ENCODE measurements at places on chromosomes 16 and 17.

DNA sequence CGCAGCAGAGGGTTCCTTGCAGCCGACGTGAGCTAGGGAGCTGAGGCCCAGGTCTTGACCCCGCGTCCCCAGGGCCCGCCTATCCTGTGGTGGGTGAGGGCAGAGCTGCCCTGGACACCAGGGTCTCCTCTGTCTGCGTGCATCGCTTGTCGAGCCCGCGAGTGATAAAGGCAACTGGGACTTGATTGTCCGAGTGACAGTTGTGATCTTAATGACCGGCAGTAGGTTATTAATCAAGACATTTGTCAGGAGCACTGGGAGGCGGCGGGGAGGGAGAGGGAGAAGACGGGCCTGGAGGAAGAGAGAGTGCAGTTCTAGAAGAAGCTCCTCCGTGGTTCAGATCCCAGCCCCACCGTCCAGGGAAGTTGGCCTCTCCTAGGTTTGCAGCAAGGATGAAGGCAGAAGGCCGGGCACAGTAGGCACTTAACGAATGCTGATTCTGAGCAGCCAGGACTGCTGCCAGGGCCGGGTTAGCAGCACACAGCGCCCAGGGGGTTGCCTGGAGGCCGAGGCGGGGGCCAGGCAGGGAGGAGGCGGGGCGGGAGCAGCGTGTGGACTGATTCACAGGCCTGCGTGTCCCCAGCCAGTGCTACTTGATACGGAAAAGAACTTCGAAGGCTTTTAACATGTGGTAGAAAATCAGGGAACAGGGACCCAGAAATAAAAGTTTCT is 11.3 kb upstream of the GSE1 start:
- DNase-seq = no peak

DNA sequence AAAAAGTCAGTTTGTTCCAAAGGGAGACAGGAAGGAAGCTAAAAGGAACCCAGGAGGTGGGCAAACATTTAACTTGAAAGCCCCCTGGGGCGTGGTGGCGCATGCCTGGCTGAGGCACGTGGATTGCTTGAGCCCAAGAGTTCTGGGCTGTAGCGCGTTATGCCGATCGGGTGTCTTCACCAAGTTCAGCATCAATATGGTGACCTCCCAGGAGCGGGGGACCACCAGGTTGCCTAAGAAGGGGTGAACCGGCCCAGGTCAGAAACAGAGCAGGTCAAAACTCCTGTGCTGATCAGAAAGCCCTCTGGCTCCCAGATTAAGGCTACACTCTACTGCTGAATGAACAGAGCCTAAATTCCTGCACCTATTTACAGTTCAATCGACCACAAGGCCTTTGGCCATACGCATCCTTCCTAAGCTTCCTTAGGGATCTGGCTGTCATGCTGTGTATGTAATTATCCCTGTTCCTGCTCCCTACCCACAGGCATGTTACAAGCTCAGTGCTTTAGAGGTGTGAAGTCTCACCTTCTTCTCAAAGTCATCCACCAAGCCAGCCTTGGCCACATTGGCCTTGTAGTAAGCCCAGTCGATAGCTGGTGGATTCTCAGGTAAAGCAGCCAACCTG is 5.0 kb downstream of the ATP5PD start:
- no peak for DNase-seq

DNA sequence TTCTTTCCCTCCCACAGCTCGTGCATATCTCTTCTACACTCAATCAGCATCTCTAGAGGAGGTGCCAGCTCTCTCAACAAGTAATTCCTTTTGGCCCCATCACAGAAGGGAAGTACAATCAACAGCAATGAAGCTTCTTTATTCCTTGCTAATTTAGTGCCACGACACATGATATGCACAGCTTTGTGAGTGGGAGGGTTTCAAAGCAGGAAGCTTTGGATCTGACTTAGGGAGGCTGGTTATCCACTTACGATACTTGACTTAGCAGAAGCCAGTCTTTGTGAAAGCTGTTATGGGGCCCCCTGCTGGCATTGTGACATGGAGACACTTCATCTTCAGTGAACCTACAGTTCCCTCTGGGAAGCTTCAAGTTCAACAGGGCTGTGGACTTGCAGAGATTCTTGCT is 81.0 kb downstream of the TMEM100 start:
- no peak for DNase-seq

- DNase-seq = no peak
Observed at GRCh38 chr16:85126705-85127378, 14.6 kb upstream of the CIBAR2 start.

- DNase-seq = no peak
Observed at GRCh38 chr17:76056882-76057281, 15.4 kb downstream of the SRP68 start.

- DNase-seq = no peak
Observed at GRCh38 chr17:59620518-59621259, 994 bp downstream of the CLTC start.

DNA sequence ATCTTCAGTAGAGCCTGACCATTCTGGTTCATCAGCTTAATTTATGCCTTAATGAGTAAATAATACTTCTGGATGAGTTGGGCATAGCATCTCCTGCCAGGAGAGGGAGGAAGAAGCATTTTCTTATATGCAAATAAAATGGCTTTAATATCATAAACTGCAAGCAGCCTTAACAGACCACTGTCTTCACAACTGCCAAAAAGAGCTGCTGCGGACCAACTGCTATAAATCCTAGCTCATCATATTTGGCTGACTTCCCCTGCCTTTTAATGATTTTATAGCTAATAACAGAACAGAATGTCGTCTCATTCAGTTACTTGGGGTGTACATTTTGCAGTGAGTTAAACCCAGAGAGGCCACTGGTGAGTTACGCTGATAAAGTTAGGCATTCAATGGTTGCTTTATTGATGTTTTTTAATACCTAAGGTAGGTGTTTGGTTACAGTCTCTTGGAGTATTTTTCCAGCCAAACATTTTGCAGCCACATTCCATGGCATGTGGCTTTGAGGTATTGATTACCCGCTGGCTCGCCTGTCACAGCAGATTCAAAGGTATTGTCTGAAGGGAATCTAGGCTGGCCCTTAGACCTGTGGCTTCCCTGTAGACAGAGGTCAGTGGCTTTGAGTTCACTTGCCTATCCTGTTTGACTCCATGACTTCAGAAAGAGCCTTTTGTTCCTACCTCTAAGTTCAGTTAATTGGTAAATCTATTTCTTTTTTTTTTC is 16.4 kb downstream of the FAM20A start:
- no peak for DNase-seq

DNA sequence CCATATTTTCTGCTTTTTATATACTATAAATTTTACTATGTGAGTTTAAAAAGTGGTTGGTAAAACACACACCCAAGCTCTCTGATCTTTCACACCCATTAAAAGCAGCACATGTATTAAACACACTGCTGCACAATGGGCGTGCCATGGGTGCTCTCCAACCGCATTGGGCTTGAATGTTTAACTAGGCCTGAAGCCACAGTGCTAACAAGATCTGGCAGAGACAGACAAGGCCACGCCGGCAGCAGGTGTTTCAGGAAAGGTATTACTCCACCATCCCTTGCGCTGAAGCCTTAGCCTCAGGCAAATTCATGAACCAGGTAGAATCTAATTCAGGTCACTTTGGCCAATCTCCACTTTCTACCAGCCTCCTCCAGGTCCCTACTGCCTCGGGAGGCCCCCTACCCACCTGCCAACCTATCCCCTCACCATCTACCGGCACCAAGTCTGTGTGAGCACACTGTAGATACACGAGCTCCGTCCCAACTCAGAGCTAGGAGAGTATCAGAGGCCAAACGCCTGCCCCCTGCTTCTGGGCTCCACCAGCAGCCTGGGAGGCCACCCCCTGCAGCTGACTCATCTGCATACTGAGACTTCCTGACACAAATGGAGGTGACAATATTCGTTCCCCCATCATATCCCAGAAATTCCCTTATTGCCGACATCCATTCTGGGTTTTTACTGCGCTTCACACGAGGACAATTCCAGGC is 95.0 kb downstream of the ADCY9 start:
- DNase-seq = no peak

DNA sequence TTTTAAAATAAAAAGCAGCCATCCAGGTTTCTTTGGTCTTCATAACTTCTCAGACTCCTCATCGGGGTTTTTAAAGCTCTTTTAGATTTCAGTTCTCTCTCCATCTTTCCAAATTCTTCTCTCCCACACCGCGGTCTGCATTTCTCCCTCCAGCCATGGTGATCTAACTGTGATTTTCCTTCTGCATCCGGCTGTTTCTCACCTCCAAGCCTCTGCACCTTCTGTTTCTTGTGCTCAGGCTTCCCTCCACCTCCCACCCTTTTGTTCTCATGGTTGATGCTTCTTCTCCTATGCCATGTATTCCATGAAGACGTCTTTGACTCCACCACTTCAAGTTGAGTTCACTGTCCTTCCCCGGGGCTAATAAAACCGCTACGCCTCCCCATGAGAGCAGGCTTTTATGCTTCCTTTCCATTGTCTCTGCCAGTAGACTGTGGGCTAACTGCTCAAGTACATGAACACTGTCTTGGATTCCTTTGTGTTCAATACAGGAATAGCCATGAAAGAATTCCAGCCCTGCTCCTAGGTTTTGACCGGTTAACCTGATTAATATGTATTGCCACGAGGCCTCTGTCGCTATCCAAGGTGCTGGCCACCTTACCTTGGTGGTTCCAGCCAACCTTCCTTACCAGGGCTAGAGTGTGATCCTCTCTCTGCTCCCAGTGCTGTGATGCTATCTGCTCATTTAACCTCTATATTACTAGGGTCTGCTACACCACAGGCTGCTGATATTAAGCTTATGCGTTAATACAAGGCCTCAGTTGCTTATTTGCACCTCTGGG is 625.1 kb downstream of the HS3ST4 start:
- DNase-seq = no peak

DNA sequence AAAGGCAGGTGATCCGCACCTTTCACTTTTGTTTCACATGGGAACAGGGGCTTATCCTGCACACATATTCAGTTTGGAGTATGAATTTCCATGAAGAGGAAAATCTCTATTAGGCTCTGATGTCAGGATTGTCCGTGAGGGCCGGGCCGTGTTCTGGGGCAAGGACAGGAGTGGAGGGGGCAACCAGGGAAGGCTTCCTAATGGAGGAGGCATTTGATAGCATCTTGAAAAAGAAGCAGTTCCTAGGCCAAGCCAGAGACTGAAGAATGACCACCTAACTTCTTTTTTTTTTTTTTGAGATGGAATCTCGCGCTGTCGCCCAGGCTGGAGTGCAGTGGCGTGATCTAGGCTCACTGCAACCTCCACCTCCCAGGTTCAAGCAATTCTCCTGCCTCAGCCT is 174.2 kb downstream of the SEC14L1 start:
- DNase-seq = no peak

DNA sequence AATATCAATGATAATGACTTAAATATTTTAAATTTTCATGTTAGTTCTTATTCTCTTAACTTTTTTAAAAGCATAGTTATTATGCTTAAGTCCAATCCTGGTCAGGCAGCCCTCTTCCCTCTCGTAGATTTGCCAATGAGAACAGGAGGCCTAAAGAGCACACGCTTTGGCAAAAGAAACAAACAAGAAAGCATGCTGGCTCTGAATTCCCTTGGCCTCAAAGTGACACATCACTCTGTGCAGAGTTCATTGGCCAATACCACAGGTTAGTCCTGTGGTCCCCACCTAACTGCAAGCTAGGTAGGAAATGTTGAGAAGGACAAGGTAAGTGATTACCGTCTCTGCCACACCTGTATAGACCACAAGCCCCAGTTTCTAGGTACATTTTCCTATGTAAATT is 61.5 kb downstream of the MYO1D start:
- no peak for DNase-seq

DNA sequence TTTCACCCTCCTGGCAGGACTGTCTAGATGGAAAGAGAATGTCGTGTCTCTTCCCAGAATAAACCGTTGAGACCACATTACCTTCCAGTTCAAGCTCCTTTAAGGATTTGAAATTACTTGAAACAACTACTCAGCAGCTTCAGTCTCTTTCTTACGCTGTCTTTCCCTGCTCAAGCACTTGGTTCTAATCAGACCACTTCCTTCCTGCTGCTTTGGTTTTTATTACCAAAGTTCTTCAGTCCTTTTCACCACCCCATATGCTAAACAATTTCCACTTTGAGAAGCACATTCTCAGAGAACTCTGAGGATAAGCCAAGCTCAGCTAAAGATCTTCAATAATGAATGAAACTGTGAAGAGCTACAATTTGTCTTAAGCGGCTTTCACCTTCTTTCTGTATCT is 105.4 kb downstream of the STX8 start:
- no peak for DNase-seq

DNA sequence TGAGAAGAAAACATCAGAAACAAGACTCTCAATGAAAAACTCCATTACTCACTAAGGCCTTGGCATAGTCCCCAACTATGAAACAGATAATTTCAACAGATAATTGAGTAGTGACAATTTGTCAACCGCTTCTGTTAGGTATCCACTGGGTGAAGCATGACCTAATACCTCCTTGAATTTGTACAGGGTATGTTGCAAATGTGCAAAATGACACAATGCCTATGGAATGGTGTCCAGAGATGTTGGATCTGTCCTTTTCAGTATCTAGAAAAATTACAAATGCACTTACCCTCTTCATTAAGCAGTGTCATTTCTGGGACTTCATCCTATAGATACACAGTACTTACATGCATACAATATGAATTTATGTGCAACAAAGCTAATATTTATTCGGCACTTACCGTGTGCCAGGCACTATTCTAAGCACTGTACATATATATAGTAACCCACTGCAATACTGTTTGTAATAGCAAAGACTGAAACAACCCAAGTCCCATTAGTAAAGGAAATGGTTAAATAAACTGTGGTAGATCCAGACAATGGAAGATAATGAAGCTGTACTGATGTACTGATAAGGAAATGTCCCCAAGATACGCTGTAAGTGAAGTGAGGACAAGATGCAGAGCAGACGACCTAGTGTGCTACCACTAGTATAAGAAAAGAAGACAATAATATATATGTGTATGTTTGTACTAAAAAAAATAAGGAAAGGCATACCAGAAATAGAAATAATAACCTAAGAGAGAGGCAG is 21.4 kb upstream of the SLC6A4 start:
- no peak for DNase-seq

DNA sequence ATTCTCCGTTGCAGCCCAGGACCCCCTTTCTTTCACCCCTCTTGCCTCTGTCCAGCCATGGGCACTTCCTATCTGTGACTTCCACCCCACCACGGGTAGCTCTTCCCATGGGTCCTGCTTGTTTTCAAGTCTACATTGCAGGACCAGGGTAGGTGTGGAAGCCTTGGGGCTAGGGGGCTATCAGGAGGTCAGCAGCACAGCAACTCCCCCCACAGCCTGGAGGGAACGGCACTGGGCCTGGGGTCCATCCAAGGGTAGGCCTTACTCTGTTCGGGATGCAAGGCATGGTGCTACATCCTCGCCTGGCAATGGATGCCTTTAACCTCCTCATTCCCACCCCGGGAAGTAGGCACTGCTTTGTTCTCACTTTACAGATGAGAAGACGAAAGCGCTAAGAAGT is 109.3 kb downstream of the IRX5 start:
- peak; percentile 60 for DNase-seq

- DNase-seq = no peak
Observed at GRCh38 chr17:43848601-43849000, 1.6 kb downstream of the CD300LG start.

- no peak for DNase-seq
Observed at GRCh38 chr16:5036228-5037156, 2.8 kb upstream of the NAGPA start.

Measured in osteocyte (in vitro differentiated cells).